ENCODE measurements at places on chromosomes 3 and 15.

- no peak for DNase-seq
Observed at GRCh38 chr15:80186066-80186465, 33.3 kb downstream of the FAH start.

- no peak for DNase-seq
Observed at GRCh38 chr3:69094467-69095205, 9.9 kb downstream of the ARL6IP5 start.

DNA sequence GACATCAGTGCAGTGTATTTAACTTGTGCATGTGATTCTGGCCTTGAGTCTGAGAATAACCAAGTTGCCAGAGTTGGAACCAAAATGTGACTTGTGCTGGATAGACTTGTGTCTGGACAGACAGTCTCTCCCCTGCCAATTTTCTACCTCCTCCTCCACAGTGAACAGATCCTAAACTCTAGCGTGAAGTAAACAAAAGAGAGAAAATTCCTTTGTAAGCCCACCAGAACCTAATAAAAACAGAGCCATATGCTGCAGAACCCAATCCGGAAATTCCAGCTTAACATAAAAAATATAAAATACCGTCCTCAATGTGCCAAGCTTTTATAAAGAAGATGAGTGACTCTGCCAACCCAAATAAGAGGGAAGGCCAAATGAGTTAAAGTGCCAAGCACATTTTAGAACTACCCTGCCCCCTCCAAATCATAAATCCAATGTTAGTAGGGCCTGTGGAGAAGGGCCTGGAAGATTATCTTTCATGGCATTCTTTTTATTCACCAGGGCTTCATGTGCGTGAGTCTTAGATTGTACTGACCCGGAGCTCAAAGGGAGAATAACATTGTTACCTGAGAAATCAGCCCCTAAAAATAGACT, 344.6 kb upstream of the PROK2 start:
- DNase-seq: no peak

- DNase-seq: no peak
Observed at GRCh38 chr3:51082363-51082762, 302.7 kb upstream of the MANF start.

DNA sequence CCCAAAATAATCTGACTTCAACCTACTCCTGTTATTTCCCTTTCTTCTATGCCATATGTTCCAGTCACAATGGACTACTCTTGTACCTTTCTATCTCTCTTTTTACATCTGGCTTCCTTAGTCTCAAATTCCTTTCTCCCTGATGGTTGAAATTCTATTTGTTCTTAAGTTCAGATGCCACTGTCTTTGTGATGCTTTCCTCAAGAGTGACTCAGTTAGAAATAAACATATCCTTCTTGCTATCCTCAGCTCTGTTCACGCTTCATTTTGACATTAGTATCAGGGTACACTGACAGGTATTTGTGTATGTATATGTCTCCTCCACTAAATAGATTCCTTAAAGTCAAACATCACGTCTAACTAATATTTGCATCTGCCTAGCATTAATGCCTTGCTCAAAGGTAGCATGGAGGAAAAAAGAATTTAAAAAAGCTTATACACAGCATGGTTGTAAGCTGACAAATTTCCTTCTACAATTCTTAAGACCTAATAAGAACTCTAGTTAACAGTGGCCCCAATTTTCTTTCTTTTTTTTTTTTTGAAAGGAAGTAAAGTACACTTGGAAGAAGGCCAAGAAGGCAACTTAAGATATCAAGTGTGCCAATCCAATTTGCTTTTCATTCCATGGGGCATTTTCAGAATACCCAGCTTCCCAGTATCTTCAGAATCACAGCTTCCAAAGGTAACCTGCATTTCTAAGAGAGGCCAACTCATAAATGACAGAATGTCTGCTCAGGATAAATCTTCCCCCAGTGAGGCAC, 58.0 kb downstream of the CHAC1 start:
- DNase-seq: no peak

DNA sequence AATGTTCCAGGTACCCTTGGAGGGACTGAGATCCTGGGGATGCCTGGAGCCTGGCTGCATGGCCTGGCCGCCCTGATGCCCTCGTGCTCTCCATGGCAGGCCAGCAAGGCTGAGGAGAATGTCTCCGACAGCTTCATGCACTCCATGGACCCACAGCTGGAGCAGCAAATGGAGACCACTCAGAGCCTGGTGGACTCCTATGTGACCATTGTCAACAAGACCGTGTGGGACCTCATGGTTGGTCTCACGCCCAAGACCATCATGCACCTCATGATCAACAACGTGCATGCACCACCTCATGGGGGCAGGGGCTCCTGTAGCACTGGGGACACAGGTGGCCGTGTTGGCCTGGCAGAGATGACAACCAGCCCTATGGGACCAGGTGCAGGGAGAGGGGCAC, 19.7 kb downstream of the GOLGA6A start:
- no peak for DNase-seq

DNA sequence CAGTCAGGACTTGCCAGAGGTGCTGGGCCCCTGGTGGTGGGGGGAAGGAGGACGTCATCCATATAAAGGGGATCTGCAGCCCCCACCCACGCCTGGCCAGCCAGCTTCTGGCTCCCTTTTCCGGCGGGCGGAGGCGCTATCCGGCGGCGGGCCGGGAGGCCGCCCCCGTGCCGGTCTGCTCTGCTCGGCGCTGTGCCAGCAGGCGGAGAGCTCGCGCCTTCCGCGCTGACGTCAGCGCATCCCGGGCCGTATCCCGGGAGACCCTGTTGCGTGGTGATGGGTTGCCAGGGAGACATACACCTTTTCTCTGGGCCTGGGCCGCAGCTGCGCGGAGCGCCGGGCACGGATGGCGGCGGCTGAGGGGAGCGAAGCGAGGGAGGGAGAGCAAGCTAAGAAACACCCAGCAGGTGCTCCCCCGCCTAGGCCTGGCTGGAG, 1.1 kb downstream of the FAM131A start:
- DNase-seq: no peak

GRCh38 chr3:48738144-48738536, 21.1 kb upstream of the IP6K2 start:
- no peak for DNase-seq

GRCh38 chr3:189099505-189100290, 72.1 kb upstream of the TPRG1 start:
- no peak for DNase-seq

GRCh38 chr3:72848703-72849081, 447 bp upstream of the SHQ1 start:
- peak; percentile 18 for DNase-seq

DNA sequence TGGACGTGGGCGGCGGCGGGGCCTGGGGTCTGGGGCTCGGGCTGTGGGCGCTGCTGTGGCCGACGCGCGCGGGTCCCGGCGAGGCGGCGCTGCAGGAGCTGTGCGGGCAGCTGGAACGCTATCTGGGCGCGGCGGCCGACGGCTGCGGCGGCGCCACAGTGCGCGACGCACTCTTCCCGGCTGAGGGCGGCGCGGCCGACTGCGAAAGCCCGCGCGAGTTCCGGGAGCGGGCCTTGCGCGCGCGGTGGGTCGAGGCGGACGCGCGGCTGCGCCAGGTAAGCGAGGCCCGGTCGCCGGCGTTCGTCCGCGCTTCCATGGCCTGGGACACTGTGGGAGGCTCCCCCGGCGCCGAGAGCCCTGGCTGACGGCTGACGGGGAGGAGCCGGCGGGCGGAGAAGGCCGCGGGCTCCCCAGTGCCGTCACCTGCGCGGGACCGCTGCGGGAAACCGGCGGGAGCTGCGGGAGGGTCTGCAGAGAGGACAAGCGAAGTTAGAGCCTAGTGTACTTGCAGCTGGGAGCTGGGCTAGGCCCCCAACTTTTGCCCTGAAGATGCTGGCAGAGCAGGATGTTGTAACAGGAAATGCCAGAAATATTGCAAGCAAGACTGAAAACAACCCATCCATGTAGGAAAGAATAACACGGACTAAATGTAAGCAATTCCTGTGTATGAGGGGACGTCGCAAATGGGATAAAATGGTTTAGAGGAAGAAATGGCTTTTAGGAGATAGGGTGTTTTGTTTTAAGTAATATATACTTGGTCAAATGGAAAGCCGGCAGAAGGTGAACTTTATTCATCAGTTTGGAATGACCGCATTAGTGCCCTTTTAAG, 847 bp downstream of the WHAMM start:
- peak; percentile 15 for DNase-seq

- peak; percentile 19 for DNase-seq
Observed at GRCh38 chr3:56985878-56986277, 74.6 kb upstream of the SPATA12 start.

- DNase-seq: no peak
Observed at GRCh38 chr3:24086617-24087404, 141.7 kb downstream of the NR1D2 start.

DNA sequence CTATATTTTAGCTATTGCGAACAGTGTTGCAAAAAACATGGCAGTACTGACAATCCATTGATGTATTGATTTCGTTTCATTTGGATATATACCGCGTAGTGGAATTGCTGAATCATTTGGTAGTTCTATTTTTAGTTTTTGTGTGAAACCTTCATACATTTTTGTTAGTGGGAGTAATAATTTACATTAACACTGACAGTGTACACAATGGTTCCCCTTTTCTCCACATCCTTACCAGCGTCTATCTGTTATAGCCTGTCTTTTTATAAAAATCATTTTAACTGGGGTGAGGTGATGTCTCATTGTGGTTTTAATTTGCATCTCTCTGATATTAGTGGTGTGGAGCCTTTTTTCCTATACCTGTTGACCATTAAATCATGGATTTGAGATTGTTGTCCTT, 392.4 kb upstream of the ALCAM start:
- DNase-seq: no peak

DNA sequence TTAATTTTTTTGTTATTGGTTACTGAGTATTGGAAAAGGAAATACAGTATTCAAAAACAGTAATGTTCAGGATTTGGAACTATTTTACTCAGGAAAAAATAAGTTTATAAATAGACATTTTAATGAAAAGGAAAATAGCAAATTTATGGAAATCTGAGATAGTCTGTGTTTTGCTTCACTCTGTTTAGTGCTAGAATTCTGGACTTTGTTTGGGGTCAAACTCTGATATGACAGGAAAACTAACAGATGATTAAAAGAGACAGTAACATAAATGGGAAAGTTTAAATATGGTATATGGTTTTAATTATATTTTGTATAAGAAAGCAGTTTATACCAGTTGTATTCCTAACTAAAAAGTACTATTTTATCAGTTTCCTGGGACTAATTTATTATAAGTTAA, 17.4 kb downstream of the SETD5 start:
- no peak for DNase-seq

DNA sequence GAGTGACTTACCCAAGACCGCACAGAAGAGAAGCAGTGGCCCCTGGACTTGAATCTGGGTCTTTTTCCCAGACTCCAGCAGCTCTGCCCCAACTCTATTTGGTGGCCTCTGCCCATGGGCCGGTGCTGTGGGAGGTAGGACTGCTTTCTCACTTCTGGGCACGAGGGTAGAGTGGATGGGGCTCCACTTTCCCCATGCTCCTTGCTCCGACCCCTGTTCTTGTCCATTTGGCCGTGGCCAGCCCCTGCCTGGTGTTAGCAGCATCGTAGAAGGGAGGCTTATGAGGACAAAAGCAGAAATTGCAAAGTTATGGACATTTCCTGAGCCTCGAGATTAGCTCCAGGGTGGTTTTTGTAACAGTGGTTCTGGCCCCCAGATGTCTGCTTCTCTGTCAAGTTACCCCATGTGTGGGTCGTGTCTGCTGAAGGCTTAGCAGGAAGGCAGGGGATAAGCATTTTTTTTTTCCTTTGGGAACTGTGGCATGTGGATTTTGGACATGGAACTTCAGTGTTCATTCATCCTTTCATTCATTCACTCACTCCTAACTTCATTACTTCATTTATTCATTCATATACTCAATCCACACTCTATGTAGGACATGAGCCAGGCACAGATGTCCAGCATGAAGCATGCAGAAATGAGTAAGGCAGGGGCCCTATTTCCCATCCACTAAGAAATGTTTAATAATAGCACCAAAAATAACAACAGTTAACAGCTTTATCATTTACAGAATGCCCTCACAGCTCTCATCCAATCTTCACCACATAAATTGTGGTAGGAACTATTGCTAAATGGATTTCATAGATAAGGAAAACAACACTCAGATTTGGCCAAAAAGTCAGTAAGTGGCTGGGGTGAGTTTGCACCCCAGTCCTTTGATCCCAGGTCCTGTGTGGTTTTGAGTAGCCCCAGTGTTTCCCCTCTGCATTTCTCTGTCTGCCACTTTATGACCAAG, 180.5 kb downstream of the OPA1 start:
- no peak for DNase-seq

- DNase-seq: no peak
Observed at GRCh38 chr15:96693515-96693914, 363.0 kb downstream of the NR2F2 start.

DNA sequence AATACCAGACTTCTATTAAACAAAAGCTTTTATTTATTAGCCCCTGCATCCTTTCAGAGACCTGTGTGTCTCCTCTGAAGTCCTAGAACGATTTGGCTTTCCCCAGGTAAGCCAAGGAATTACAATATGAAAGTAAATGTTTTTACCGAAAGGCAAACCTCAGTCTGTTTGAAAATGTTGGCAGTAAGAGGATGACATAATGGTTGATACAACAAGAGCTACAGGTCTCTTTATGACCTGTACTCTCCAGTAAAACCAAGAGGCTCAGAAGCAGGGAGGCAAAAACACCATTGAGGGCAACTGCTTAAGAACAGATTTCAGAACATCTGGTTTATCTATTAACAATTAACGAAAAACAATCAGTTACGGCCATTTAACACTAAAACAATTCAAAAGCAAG, 107.8 kb downstream of the ADAM10 start:
- DNase-seq: no peak

- DNase-seq: peak; percentile 23
Observed at GRCh38 chr15:88454867-88455810, 12.0 kb downstream of the MRPL46 start.

GRCh38 chr15:64780600-64781156, 5.3 kb upstream of the RBPMS2 start:
- no peak for DNase-seq

DNA sequence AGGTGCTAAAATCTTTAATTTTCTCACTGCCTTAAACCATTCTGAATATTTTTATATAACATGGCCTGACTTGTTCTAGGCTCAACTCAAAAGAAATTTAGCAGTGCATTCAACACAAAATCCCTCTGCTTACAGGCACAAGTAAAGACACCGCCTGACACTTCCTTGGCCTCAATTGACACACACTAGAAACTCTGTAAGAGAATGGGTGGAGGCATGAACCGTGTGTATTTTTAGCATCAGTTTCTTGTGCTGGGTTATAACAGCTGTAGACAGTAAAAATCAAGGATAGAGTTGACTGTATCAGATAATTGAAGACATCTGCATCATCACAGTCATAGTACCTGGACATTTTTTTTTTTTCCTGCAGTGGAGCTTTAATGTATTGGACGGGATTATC, 54.3 kb downstream of the SLC9A9 start:
- no peak for DNase-seq

- no peak for DNase-seq
Observed at GRCh38 chr3:179083977-179084376, 12.4 kb upstream of the ZMAT3 start.

DNA sequence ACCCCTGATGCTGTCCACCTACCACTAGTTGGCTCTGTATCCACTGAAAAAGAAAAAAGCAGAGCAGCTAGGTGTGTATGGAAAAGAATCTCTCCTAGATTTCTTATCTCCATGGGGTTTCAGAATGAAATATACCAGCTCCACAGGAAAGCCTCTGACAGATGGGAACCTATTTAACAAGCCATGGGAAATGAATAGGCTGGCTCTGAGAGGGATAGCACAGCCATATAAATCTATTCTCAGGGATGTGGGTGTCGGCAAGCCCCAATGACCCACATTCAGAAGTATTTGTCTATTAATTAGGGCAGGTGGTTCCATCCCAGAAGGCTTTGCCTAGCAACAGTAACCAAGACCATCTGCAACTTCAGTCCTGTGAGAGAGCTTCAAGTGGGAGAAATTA, 694.1 kb downstream of the AGBL1 start:
- DNase-seq: no peak

Data from activated CD4-positive, alpha-beta T cell treated with anti-CD3 and anti-CD28 coated beads for 4 hours (primary cell).